ENCODE measurements at places on chromosomes 13 and 19. TPM values are rescaled to one million over a fixed set of nuclear protein-coding genes. Genes with fewer than 3 reads are reported as not detected.

GRCh38 chr19:2385053-2385721, 25.1 kb downstream of the TMPRSS9 start:
- no peaks in the 10 kb centered on the region for H3K36me3 ChIP-seq
- H3K27ac ChIP-seq, result no peak overlapping the region
- DNase-seq, result peak; percentile 96

GRCh38 chr19:8578642-8579265, 1.5 kb upstream of the MYO1F start:
- no peak overlapping the region for H3K27ac ChIP-seq
- no peak overlapping the region for H3K4me3 ChIP-seq

DNA sequence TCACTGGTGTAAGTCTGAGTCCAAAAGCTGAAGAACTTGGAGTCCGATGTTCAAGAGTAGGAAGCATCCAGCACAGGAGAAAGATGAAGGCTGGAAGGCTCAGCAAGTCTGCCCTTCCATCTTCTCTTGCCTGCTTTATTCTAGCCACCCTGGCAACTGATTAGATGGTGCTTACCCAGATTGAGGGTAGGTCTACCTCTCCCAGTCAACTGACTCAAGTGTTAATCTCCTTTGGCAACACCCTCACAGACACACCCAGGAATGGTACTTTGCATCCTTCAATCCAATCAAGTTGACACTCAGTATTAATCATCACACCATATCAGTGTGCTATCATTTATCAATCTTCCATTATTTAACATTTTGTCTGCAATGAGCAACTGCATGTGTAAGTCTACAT, 223.5 kb downstream of the GPC5 start:
- H3K4me3 ChIP-seq, result no peak overlapping the region
- no peaks in the 10 kb centered on the region for H3K4me1 ChIP-seq
- no peaks in the 10 kb centered on the region for H3K27me3 ChIP-seq
- no peak overlapping the region for H3K27ac ChIP-seq
- DNase-seq, result no peak

- H3K27me3 ChIP-seq, result no peaks in the 10 kb centered on the region
- H3K4me3 ChIP-seq, result no peak overlapping the region
- H3K36me3 ChIP-seq, result 0 out of 2 replicates have a peak, but pooled peaks cover 3% of the 10 kb centered on the region
- no peaks in the 10 kb centered on the region for H3K4me1 ChIP-seq
- no peak overlapping the region for H3K27ac ChIP-seq
Measured at GRCh38 chr19:33507021-33507956, 14.3 kb downstream of the PEPD start.

- DNase-seq, result no peak
- peak overlapping the region; percentile 29 for H3K27ac ChIP-seq
- H3K27me3 ChIP-seq, result no peaks in the 10 kb centered on the region
- peak overlapping the region; percentile 100 for H3K4me3 ChIP-seq
- H3K4me1 ChIP-seq, result no peaks in the 10 kb centered on the region
Measured at GRCh38 chr19:44954278-44954648, 917 bp upstream of the CLPTM1 start.

The LILRA5 gene
- not detected for total RNA-seq

The TMC4 gene
- 12.2 TPM for total RNA-seq

- no peak overlapping the region for H3K27ac ChIP-seq
- no peaks in the 10 kb centered on the region for H3K36me3 ChIP-seq
- peaks cover 2% of the 10 kb centered on the region for H3K4me1 ChIP-seq
- no peak for DNase-seq
Measured at GRCh38 chr19:46295401-46296201, 1.2 kb upstream of the HIF3A start.

- H3K36me3 ChIP-seq, result no peaks in the 10 kb centered on the region
- DNase-seq, result no peak
- peaks cover 5% of the 10 kb centered on the region for H3K27me3 ChIP-seq
- no peak overlapping the region for H3K27ac ChIP-seq
- peak overlapping the region; percentile 79 for H3K4me3 ChIP-seq
- peaks cover 13% of the 10 kb centered on the region for H3K4me1 ChIP-seq
Measured at GRCh38 chr13:106533943-106534638, 1.4 kb downstream of the EFNB2 start.

- H3K27me3 ChIP-seq, result peaks cover 10% of the 10 kb centered on the region
- no peak overlapping the region for H3K27ac ChIP-seq
- H3K36me3 ChIP-seq, result no peaks in the 10 kb centered on the region
- DNase-seq, result no peak
Measured at GRCh38 chr13:46383383-46383782, 3.7 kb downstream of the RUBCNL start.

The DMKN gene
- total RNA-seq, result 278 TPM

The IGFL1 gene
- total RNA-seq, result not detected

- H3K4me1 ChIP-seq, result peaks cover 5% of the 10 kb centered on the region
- no peak overlapping the region for H3K27ac ChIP-seq
- H3K4me3 ChIP-seq, result peak overlapping the region; percentile 74
- no peaks in the 10 kb centered on the region for H3K27me3 ChIP-seq
Measured at GRCh38 chr19:35897706-35898451, 2.5 kb downstream of the NFKBID start.
